ENCODE measurements at places on chromosomes 11 and 22. TPM values are rescaled to one million over a fixed set of nuclear protein-coding genes. Genes with fewer than 3 reads are reported as not detected.

DNA sequence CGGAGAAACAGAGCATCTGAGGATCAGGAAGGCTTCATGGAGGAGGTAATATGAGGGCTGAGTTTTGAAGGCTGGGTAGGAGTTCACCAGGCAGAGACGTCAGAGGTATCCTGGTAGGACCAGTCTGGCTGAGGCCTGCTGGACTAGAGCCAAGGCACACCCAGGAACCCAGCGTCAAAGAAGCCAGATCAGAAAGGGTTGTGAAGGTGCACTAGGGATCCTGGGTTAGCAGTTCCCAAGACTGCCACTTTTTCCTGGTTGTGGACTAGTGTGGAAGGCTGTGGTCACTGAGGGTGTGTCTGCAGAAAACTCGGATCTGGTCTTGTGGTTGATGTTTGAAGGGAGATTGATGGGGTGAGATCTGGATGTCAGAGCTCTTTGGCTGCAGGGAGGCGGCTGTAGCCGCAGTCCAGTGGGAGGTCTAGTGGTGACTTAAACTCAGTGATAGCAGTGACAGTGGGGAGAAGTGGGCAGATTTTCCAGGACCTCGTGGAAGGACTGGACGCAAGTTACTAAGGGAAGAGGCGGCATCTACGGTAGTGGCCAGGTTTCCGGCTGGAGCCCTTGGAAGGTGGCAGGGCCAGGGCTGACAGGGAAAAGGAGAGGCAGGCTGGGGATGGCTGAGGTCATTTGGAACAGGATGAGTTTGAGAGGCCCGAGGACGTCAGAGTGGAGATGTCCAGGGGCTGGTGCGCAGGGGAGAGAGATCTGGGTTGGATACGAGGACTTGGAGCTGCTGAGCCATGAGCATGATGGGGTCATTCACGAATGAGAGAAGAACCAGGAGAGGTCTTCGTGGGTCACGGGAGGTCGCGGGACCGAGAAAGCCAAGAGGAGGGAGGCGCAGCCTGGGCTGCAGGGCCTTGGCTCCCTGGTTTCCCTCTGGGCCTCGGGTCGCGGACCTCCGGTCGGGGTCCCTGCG is 10.9 kb downstream of the RELA start:
- DNase-seq: peak; percentile 50

DNA sequence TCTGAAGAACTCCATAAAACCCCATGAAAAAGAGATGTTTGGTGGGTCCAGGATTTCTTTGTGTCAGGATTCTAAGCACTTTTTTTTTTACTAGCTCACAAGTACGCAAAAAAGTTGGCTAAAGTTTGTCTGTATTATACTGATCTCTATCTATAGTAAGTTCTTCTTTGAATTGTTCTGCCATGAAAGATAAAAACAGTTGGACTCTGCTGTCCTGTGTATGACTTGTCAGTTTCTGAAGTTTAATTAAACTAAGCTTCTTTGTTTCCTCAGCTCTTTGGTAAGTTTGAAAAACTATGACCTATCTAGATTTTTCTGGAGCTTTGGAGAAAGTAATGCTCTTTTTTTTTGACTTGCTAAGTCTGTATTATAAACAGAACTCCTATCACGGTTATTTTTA is 812.2 kb upstream of the LUZP2 start:
- no peak for DNase-seq

- no peak for DNase-seq
Measured at GRCh38 chr22:39723463-39723862, 152.9 kb downstream of the CACNA1I start.

- DNase-seq: no peak
Measured at GRCh38 chr11:92460213-92460612, 235.6 kb downstream of the FAT3 start.

DNA sequence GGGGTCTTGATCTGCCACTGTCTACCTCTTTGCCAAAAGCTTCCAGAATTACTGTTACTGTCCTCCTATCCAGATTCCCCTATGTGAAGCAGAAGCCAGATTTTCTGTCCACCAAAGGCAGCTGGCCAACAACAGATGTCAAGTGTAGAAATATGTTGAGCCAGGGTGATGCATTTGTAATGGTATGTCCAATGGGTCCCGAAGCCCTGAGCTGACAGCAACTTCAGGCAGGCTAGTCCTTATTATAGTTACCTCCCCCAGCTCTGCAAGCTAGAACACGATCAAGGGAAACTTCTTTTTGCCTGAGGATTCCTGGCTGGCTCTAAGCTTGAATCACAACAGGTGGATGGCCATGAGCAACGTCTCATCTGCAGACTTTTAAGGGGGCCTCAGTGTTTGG is 10.2 kb downstream of the PAMR1 start:
- DNase-seq: no peak

DNA sequence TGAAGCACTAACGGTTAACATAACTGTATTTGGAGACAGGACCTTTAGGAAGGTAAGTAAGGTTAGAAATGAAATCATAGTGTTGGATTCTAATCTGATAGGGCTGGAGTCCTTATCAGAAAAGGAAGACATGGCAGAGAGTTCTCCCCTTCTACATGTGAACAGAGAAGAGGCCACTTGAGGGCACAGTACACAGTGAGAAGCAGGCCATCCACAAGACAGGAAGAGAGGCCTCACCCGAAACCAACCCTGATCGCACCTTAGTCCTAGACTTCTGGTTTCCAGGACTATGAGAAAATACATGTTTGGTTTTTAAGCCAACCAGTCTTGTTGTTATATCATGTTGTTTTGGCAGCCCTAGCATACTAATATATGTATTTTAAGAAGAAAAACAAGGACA is 170.0 kb downstream of the LRRC4C start:
- DNase-seq: no peak

The FAM227A gene
- total RNA-seq: 0.65 TPM

The HBB gene
- not detected for total RNA-seq

The EXPH5 gene
- under 0.01 TPM for total RNA-seq

Measured in dermis blood vessel endothelial cell (primary cell).